ENCODE measurements at places on chromosomes 5 and 9.

- DNase-seq: no peak
Observed at GRCh38 chr9:98964911-98965336, 21.2 kb downstream of the COL15A1 start.

- DNase-seq: no peak
Observed at GRCh38 chr9:131641618-131642495, 96.5 kb downstream of the PRRT1B start.

GRCh38 chr9:106583751-106584150 lies 279.2 kb upstream of the ZNF462 start:
- peak; percentile 27 for DNase-seq

- peak; percentile 19 for DNase-seq
Observed at GRCh38 chr9:127463911-127464310, 12.6 kb downstream of the LRSAM1 start.

- no peak for DNase-seq
Observed at GRCh38 chr5:10761933-10762775, 1.1 kb upstream of the DAP start.

GRCh38 chr9:86353655-86354010 lies 577 bp downstream of the TUT7 start:
- no peak for DNase-seq

DNA sequence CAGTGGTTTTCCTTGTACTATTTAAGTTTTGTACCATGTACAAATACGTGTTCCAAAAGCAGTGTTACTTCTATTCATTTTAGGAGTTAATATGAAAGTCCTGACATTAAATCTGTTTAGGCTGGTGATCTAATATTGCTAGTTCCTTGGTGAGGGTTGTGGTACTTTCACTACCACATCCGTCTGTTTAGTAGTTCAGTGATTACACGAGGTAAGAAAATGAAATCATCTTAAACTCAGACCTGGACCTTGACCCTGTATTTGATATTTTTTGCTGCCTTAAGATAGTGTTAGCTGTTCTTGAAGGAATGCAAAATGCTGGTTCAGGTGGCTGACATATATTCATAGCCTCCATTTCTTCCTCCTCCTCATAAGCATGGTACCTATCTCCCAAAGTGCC lies 50.3 kb downstream of the MTAP start:
- DNase-seq: no peak

GRCh38 chr9:134724202-134724911 lies 82.8 kb downstream of the COL5A1 start:
- DNase-seq: peak; percentile 53

- DNase-seq: peak; percentile 73
Observed at GRCh38 chr5:78550891-78551290, 97.7 kb downstream of the LHFPL2 start.

GRCh38 chr9:77510666-77511065 lies 137.5 kb downstream of the GNA14 start:
- DNase-seq: no peak

GRCh38 chr5:57818397-57818796 lies 335.8 kb upstream of the ACTBL2 start:
- no peak for DNase-seq

DNA sequence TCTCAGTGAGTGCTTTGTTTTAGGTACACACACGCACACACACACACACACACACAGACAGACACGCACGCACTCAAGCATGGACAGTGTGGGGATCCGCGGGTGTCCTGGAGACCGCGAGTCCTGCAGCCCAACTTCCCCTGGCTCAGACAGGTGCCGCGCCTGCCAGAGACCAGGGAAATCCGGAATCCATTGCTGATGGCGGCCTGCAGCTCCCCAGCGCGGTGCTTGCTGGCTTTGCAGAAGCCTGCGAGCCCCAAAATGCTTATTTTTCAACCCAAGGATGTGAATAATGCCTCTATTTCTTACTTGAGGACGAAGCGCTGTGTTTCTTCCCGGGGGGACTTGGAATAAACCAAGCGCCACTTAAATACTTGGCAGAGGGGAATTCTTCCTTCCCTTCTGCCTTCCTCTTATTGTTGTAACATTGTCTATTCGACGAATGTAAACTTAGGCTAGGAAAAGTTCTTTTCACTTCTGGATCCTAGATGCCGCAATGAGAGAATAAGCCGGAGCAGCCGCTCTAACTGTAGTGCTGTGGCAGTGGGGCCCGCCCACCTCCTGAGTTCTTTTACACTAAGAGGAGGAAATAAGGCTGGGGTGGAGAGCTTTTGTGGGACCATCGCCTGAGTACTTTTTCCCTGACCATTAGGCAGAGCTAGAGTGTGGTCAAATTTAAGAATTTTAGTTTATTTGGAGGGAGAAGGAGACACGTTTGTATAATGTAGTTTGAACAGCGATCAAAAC lies 802 bp downstream of the ITGA2 start:
- peak; percentile 49 for DNase-seq

DNA sequence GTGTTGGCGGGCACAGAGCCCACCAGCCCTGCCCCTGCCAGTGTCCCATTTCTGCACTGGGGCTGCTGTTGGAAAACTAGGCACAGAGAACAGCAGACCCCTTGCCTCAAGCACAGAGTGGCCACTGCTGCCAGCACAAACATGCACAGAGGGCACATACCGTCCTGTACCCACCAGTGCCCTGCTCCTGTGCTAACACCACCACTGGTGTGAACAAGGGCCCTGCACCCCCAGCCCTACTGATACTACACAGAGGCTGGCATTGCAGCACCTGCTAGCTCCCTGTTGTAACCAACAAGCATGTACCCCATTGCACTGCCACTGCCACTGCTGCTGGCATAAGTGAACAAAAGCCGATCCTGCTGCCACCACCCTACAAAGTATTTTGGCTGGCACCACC lies 348.0 kb upstream of the MPDZ start:
- DNase-seq: no peak

GRCh38 chr9:2385746-2386145 lies 235.8 kb upstream of the VLDLR start:
- no peak for DNase-seq

- DNase-seq: no peak
Observed at GRCh38 chr5:39284552-39284951, 65.2 kb upstream of the FYB1 start.

DNA sequence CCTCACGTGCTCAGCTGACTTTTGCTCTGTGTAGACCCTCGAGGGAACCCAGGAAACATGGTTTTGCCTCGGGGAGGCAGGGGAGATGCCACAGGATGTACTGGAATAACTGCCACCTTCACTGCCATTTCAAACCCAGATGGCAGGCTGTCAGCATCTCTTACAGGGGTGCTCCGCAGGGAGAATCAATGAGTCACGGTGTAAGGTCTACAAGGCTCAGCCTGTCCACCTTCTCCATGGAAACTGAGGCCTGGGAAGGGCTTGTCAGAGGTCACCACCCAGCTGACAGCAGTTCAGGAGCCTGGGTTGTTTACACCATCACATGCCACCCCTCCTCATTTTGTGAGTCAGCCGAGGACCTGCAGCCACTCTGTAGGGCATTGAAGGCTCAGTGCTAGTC lies 30.8 kb downstream of the DAB2IP start:
- no peak for DNase-seq

- peak; percentile 83 for DNase-seq
Observed at GRCh38 chr5:142925795-142926194, 155.6 kb downstream of the ARHGAP26 start.

GRCh38 chr5:167961731-167962130 lies 329.7 kb upstream of the WWC1 start:
- DNase-seq: no peak

DNA sequence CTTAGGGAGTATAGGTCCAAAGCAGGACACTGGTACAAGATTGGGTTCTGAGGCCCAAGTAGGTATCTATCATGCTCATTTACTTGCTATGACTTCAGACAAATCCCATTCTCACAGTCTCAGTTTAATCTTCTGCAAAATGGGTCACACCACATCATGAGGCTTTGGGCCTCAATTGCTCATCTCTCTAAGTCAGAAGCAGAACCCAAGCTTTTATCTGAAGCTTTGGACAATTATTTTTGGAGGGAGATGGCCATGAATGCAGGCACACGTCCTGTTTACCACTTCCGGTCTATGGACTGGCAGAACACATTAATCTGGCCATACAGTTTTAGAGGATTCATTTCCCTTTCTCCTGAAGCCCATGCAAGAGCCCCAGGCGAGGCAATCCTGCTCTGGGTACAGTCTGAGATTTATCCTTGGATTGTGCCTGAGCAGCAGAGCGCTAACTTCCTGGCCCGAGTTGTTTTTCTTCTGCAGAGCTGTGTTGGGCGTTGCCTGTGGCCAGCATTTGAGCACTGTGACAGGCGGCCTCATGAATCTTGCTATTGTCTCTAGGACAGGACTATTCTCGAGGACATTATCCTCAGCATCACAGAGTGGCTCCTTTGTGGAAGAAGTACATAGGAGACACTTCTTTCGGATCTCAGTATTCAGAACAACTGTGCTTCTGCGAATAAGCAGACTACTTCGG lies 16.1 kb downstream of the SLC22A4 start:
- no peak for DNase-seq

GRCh38 chr5:1316588-1317340 lies 21.9 kb upstream of the TERT start:
- no peak for DNase-seq

GRCh38 chr5:175892015-175892800 lies 20.8 kb downstream of the CPLX2 start:
- DNase-seq: no peak

- DNase-seq: no peak
Observed at GRCh38 chr5:111931655-111932054, 174.7 kb upstream of the NREP start.

DNA sequence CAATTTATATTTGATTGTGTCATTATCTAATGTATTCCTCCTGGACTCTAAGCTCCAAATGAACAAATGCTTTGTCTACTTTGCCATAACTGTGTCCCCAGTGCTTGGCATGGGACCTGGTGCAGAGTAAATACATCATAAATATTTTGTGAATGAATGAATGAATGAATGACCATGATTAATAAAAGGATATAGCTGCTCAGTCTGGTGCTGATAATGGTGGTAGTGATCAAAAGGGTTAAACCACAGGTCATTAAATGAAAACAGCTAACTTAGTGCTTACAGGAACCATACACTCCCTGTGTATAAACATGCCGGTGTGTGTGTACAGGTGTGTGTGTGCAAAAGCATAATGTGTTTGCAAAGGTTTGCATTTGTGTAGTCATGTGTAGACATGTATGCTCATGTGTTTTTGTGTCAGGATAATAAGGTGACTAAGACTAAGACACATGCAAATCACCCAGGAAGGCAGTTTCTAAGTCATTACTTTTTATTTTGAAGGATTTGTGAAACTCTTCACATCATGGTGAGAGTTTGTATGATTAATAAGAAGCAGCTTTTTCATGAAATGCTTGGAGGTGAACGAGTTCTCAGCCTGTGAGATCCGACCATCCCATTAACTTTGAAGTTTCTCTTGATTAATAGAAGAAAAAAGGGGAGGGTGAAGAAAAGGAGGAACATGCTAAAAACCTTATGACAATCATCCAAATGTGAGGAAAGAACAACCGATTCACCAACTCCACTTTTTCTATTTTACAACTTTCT lies 24.6 kb downstream of the SPARC start:
- DNase-seq: no peak

- DNase-seq: no peak
Observed at GRCh38 chr5:112906637-112907036, 15.4 kb downstream of the REEP5 start.

GRCh38 chr9:32928912-32929311 lies 72.5 kb downstream of the APTX start:
- DNase-seq: no peak

- no peak for DNase-seq
Observed at GRCh38 chr9:76720245-76720644, 44.0 kb upstream of the PCA3 start.

DNA sequence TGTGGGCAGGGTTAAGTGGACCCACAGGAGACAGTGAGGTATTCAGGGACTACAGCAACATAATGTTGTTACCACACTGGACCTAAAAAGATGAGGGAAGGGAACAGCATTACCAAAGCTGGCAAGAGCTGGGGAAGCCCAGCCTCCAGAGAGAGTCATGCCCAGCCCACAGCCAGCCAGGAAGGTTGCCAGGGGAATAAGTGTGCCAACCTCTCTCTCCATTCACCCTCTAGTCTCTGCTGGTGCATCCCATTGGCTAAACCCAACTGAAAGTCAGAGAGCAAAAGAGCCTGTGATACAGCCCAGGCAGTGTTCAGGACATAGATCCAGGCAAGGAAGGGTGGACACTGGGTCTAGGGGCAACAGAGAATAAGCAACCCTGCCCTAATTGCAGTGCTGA lies 35.8 kb upstream of the AFAP1L1 start:
- DNase-seq: no peak

DNA sequence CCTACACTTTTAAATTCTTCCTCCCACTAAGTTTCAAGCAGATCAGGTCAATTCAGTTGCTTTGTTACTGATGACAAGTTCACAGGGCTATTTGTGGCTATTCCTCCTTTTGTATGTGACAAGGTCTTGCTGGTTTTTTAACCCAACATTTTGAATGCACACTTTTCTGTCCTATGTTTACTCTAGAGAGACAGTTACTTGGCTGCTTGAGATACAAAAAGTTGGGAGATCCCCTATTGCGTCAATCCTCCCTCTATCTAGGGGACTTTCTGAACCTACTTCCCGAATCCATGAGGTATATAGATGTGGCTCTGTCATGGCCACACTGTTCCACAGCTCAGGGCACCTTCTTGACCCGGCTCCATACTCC lies 386.7 kb downstream of the NTRK2 start:
- DNase-seq: no peak

DNA sequence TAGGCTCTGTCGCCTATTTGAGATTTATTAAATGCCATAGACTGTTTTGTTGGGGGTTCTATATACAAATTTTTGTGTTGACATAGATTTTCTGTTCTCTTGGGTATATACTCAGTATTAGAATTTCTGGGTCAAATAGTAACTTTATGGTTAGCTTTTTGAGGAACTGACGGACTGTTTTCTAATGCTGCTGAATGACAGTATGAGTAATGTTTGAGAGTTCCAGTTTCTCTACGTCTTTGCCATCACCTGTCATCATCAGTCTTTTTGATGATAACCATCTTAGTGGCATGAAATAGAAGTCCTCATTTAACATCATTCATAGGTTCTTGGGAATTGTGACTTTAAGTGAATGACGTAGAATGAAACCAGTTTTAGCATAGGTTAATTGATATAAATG lies 60.1 kb downstream of the CCDC171 start:
- DNase-seq: no peak

GRCh38 chr5:169395136-169395535 lies 94.2 kb upstream of the SLIT3 start:
- DNase-seq: no peak

Measured in fibroblast of skin of right biceps (primary cell).